CD4-positive, alpha-beta T cell treated with Interferon alpha-2 for 1 hour (primary cell): ENCODE measurements at places on chromosomes 2 and 18.

GRCh38 chr2:226118471-226119429 lies 680.9 kb downstream of the IRS1 start:
- peak; percentile 8 for DNase-seq

DNA sequence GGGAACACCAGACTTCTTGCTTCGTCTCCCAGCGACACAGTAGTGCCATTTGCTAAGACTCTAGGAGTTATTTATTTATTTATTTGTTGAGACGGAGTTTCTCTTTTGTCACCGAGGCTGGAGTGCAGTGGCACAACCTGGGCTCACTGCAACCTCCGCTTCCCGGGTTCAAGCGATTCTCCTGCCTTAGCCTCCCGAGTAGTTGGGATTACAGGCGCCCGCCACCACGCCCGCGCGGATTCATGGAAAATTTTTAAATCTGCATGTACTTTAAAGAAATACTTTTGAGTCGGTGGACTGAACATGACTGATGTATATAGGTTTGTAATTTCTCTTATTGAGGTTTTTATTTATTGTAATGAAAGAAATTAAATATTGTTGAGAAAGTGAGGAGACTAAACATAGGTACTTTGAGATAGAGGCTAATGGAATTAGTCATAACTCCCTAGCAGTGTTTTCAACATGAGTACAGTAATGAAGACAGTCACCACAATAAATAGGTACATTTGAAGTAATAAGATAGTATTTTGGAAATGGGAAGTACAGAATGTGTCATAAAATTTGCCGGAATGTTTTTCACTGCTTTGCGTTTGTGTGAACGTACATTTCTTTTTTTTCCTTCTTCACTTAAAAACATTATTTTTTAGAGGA lies 983 bp downstream of the MTX2 start:
- DNase-seq = no peak

GRCh38 chr2:224601923-224602322 lies 16.8 kb upstream of the CUL3 start:
- no peak for DNase-seq

DNA sequence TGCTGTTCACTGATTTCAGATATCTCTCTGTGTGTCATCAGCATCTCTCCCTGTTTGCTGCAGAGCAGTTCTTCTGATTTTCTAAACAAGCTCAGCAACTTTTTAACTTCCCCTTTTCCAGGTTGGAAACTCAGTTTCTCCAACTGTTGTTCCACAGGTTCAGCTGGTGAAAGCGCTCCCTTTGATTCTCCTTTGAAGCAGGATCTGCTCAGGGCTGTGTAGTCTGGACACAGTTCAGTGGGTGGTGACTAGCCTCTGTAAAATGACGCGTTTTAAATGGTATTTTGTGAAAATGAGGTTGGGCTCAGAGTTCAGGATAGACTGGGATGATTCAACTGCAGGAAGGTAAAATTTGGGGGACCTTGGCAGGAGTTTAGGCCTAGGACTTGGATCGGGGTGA lies 106.3 kb downstream of the TRIM43 start:
- no peak for DNase-seq

- no peak for DNase-seq
Observed at GRCh38 chr18:40210696-40211095, 1744.3 kb upstream of the PIK3C3 start.

GRCh38 chr2:11871421-11871820 lies 125.0 kb downstream of the LPIN1 start:
- no peak for DNase-seq

GRCh38 chr2:43169099-43169945 lies 57.1 kb downstream of the ZFP36L2 start:
- no peak for DNase-seq

- no peak for DNase-seq
Observed at GRCh38 chr2:172198908-172199307, 96.2 kb upstream of the DLX2 start.

DNA sequence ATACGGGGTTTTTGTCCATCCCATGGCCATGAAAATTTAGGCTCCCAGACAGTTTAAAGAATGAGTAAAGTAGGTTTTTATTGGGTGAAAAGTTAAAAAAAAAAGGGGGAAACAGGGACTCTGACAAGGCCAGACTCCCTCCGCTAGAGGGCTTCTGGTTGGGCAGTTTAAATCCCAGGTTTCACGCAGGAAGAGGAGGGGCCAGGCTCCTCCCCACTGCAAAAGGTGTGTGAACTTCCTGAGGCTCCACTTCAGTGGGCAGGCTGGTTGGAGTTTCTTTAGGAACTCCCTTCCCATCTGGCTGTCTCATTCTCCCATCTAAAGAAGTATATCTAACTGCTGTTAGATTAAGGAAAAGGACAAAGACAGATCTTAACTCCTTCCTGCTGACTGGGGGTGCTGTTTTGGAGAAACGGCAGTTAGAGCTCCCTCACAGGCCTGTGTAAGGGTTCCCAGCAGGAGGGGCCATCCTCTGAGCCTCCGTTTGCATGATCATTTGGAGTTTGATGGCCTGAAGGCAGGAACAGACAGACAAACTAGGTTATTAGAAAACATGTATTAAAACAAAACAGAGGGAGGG lies 1160.7 kb downstream of the CNTNAP5 start:
- DNase-seq = no peak

GRCh38 chr2:111966241-111966640 lies 67.8 kb downstream of the MERTK start:
- no peak for DNase-seq

GRCh38 chr2:49988276-49988675 lies 834.0 kb upstream of the FSHR start:
- no peak for DNase-seq

DNA sequence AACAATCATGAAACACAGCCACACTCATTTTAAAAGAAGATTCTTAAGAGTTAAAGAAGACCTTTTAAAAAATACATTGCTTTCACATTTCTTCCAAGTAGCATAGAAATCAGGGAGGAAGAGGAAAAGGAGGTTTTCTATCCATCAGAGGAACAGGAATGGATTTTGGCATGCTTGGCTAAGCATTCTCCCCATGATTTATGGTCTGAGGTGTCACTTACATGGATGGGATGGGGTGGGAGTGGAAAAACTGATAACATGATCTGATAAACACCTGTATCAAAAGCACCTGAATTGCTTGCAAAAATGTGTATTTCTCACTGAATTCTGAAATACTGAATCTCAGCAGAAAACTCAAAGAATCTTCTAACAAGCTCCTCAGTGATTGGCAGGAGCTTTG lies 265.9 kb downstream of the NRXN1 start:
- no peak for DNase-seq
